ENCODE measurements at places on chromosomes 7 and 10.

DNA sequence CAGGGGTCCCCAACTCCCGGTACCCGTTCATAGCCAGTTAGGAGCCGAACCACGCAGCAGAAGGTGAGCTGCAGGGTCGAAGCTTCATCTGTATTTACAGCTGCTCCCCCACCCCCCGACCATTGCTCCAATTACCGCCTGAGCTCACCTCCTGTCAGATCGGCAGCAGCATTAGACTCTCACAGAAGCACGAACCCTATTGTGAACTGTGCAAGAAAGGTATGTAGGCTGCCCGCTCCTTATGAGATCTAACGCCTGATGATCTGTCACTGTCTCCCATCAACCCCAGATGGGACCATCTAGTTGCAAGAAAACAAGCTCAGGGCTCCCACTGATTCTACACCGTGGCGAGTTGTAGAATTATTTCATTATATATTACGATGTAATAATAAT lies 14.6 kb upstream of the AZGP1 start:
- DNase-seq: no peak

DNA sequence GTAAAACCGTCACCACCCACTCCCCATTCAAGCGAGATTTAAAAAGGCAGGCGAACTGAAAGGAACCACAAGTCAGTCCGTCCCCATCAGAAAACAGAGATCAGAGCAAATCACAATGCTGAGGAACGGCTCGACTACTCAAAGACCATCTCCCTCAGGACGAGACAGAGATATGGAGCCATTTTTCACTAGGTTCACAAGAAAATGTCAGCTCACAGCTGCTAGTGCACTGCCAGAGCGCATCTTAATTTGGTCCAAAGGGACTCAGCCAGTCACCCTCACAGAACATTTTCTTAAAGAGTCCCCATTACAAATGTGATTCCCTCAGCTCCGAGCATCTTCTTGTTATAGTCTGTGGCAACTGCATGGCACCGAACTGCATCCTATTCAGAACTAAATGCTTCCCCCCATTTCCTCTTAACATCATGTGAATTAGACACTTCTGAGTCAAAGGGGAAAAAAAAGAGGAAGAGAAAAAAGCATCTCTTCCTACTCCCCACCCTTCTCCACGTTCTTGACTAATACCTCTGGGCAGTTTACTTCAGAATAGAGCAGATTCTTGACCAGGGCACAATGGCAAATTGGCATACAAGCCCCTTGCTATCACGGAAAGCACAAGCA lies 683.9 kb downstream of the MAGI2 start:
- no peak for DNase-seq

- no peak for DNase-seq
These were observed 440.6 kb downstream of the PARD3 start for GRCh38 chr10:34374356-34375045.

GRCh38 chr7:11256501-11256900 lies 282.8 kb downstream of the PHF14 start:
- DNase-seq: no peak

DNA sequence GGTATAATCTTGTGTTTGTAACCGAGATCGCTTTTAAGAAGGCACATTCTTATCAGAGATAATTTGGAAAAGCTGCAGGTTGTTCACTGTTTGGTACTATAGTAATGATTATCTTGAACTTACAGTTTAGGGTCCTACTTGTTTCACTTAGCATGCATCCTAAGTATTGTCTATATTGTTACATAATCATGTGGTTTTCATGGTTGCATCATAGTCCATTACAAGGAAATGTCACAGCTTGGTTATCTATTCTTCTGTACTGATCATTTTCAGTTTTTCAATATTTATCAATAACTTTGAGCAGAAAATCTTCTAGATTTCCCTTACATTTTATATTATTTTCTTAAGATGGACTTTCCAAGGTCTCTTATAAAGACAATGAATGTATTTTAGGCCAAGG lies 116.3 kb downstream of the PLPP4 start:
- no peak for DNase-seq

DNA sequence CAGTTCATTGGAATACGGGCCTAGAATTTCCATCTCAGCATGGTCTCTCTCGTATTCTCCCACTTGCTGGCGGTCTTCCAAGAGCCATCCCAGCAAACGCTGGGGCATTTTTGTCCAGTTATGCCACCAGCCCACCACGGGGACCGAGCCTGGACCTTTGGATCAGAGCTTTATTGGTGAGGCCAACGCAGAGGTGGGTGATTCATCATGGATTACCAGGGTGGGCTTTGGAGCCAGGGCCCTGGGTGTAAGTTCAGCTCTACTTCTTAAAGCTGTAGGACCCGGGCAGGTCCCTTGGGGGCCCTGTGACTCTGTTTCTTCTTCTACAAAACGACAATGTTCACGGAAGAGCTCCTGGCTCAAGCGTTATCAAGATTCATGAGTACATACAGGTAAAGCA lies 22.7 kb upstream of the PITRM1 start:
- DNase-seq: no peak

- no peak for DNase-seq
These were observed 23.0 kb upstream of the KMT2E start for GRCh38 chr7:104990983-104991382.

- no peak for DNase-seq
These were observed 41.4 kb downstream of the TOMM7 start for GRCh38 chr7:22781230-22781711.

DNA sequence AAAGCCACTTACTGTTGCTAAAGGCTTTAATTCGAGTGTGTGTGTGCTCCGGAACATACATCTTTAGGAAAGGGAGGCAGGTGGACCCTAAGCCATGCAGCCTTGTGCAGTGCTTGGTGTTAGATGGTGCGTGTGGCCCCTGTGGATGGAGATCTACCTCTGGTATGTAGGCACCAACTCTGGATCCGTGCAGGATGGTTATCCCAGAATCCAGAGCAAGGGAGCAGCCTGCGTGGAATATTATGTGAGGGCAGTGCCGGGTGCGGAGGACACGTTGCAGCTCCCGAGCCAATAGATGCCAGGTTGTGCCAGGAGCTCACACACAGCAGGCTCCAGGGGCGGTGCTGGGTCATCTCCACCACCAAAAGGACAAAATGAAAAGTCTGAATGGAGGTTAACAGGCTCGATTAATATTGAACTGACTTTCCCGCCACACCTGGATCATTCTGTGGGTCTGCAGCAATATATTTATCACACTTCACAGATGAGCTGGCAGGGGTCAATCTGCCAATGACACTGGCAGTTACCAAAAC lies 143.0 kb upstream of the NPS start:
- no peak for DNase-seq

DNA sequence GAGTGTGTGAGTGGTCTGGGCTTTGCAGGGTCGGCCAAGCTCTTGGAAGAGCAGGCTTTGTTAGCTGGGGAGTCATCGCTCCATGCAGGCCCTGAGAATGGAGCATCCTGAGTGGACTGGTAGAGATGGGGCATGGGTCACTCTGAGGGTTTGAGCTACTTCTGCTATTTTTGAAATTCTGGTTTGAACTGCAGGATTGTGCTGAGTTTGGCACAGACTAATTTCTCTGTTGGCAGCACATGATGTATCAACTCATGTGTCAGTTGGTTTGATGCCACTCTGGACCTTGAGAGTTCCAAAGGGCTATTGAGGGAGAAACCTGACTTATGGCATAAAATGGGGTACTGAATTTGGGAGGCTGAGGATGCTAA lies 56.3 kb downstream of the LRMDA start:
- no peak for DNase-seq

- DNase-seq: no peak
These were observed 973 bp downstream of the GPR158 start for GRCh38 chr10:25175527-25176420.

DNA sequence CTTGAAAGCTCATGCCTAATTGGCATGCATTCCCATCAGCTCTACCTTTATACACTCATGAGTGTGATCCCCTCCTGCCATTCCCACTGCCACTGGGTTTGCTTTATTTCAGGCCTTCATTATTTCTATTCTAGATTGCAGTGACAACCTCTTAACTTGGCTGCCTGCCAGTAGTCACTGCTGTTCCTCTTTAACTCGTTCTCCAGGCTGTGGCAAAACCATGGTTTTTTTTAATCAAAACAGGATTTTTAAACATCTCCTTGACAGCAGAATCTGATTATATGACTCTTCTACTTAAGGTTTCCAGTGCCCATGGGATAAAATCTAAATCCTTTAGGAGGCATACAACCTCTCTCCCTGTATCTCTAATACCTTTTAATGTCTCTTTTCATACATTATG lies 223.7 kb upstream of the PCDH15 start:
- DNase-seq: no peak

DNA sequence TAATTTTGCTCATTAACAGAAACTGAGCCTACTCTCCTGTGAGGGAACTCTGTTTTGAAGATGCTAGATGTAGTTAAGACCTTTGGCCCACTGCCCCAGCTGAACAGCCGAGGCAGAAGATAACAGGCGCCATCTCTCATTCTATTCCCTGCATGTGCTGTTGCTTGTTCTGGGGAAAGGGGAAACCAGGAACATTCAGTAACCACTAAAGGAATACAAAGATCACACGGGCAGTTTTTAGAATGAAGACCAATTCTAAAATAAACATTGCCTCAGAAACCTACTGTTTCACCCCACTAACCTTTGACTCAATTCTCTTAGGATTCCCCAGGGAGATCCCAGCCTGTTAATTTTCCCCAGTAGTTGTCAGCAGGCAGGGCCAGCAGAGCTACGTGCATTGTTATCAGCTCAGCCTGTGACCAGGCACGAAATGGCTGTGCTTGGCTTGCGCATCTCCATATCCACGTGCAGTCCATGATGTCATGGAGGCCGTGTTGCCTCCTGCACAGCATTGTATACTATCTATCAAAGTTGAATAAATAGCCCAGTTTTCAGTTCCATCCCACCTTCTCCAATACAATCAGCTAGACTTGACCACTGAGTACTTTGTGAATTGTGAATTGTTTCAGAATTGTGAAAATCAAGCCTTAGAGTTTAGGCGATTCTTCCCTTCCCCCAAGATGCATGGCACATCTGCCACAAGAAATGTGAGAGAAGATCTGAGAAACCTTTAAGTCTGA lies 36.0 kb downstream of the ANK3 start:
- no peak for DNase-seq

- peak; percentile 55 for DNase-seq
These were observed 757 bp upstream of the PALS2 start for GRCh38 chr7:24572393-24572996.

- no peak for DNase-seq
These were observed 132.2 kb downstream of the ZNF365 start for GRCh38 chr10:62506371-62506770.

- no peak for DNase-seq
These were observed 201.9 kb downstream of the FAM107B start for GRCh38 chr10:14572811-14573210.

DNA sequence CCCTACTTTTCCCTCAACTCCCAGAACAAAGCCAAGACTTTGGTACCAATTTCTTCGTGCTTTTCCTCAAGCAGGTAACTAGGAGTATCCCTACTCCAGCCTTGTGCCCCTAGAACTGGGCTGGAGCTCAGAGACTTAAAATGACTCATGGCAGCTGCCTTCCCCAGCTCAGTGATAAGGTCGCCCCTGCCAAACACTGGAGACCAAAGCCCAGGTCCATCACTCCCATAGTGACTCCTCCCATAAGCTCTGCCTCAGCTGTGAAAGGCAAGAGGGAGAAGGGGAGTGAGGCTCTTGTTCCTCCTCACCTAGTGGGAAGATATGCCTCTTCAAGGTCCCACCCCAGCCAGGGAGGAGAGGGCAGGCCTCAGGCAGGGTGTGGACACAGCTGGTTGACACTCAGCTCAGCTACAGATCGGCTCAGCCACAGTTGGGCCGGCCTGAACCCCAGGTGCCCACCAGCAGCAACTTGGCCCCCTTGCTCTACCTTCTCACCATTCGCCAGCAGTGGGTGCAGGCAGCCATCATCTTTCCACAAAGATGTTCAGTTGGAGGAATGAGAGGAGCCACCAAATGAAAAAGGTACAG lies 13.8 kb upstream of the CYREN start:
- no peak for DNase-seq

GRCh38 chr7:43906331-43907010 lies at the start of gene URGCP:
TSS of gene URGCP (minus strand) at chr7:43906596. CDS start at chr7:43906575, 21 bp downstream.
- peak; percentile 47 for DNase-seq

- DNase-seq: no peak
These were observed 206.9 kb downstream of the EBF3 start for GRCh38 chr10:129756912-129757901.

GRCh38 chr7:157389951-157390730 lies 53.3 kb downstream of the DNAJB6 start:
- peak; percentile 34 for DNase-seq

DNA sequence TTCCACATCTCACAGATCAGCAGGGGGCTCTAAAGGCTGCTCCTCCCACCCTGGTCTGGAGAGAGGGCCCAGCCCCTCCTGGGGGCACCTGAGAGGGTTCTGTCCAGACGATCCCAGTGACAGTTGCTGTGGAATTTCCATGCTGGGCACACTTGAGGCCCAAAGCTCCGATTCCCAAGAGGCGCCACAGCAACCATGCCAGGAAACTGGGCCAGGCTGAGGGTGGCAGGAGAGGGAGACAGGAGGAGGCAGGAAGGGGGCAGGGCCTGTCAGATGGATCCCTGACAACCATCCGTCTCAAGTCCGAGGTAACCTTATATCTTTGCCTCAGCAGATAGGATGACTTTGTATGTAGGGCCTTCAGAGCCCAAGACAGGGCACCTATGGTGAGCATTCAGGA lies 4.3 kb upstream of the NOS3 start:
- no peak for DNase-seq

DNA sequence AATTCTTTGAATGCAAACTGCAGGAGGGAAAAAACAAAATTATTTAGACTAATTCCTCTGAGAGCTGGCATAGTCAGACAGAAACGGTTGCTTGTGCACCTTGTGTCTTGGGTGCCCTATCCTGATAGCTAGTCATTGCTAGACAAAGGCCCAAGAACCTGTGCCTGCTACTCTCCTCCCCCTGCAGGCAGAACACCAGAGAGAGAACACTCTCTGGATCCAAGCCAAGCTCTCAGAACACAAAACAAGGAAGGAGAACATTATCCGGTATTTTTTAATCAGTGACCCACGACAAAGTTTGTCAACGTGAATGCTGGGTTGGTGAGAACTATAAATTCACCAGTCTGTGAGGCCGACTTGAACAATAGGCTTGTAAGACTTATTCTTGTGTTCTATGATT lies 18.8 kb upstream of the PPP1R9A start:
- DNase-seq: no peak

GRCh38 chr10:96690755-96691730 lies 29.3 kb downstream of the PIK3AP1 start:
- no peak for DNase-seq
